D341Med (cell line): ENCODE measurements at places on chromosomes 11 and 22.

DNA sequence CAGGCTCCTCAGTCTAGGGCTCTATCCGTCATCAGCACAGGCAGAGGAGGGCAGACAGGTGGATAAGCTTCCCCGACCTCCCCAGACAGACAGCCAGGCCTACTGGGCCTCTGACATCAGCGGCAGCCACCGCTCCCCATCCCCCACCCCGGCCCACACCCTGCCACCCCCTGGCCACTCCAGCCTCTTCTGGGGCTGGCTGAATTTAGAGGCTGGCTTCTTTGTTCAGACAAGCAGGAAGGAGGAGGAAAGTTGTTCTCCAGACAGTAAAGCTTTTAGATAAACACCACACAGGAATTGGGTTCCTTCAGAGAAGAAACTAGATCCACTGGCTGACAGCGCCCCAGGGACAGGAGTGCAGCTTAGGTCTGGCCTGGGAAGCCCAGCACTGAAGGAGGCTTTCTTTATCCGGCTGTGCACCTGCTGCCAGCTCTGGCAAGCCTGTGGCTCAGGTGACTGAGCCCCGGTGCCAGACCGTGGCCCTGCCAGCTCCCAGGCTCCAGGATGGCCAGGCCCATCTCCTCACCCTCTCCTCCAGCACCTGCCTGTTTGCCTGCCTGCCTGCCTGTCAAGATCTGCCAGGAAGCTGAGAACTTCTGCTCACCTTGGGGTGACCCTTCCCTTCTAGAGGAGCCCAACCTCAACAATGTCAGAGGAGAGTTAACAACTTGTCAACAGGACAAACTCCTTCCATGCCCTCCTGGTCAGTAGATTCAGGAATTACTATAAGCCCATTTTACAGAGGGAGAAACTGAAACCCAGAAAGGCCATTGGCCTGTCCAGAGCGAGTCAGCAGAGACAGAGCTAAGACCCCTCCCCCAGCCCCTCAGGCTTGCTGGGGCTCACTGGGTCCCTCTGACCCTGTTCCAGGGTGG, 44.0 kb upstream of the KLHL35 start:
- DNase-seq, result no peak

DNA sequence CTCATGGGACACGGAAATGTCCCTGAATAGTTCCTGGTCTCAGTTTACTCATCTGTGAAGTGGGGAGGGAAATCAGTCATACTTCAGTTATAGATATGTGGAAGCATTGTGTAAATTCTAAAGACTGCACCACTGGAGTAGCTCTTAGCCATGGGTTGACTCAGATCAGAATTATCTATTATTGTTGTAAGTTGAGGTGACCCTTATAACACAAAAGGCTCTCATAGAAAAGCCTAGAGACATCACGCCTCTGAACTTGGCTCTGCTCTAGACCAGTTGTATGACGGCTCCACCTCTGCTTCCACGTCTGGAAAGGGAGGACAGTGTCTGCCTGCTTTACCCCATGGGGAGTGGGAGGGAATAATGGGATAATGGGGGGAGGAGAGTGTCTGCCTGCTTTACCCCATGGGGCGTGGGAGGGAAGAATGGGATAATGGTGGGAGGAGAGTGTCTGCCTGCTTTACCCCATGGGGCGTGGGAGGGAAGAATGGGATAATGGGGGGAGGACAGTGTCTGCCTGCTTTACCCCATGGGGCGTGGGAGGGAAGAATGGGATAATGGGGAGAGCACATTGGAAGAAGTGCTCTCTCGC, 98.2 kb downstream of the AMOTL1 start:
- DNase-seq, result no peak

GRCh38 chr11:95095858-95096587, 6.4 kb downstream of the ENDOD1 start:
- no peak for DNase-seq

DNA sequence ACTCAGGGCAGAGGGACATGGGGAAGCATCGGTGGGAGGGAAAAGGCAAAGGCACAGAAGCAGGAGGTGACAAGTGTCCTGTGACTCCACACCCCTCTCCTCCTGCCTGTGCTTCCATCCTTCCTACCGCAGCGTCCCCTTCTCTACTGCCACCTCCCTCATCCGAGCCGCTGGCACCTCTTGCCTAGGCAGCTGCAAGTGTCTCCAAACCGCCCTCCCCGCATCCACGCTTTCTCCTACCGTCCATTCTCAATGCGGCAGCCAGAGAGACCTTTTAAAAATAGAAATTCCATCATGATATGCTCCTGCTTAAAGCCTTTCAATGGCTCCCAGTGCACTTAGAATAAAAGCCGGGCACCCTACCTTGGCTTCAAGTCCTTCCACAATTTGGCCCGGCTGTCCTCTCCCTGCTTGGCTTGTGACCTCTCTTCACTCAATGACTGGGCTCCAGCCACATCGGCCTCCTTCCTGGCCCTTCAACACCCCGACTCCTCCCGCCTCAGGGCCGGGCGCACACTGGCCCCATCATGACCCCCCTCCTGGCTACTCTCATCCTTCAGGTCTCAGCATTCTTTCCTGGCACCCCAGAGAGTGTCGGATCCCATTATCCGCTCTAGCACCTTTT, 16.5 kb downstream of the LRRC10B start:
- no peak for DNase-seq

- DNase-seq, result no peak
Measured at GRCh38 chr11:44829838-44830237, 103.1 kb downstream of the TSPAN18 start.

DNA sequence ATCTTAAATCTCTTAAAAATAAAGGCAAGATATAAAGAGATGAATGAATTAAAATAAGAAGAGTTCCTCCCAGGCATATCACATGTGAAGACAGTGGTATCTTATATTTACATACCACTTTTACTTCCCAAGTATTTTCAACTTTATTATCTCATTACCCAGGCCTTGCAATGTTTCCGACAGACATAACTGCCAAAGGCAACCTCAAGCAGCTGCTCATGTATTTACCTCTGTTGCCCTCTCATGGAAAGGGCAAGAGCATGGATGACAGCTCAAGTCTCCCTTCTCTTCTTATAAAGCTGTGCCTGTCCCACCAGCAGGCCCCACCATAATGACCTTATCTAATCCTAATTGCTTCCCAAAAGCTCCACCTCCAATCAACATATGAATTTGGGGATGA, 894.2 kb downstream of the NTM start:
- no peak for DNase-seq

GRCh38 chr11:73411031-73411430, 34.8 kb downstream of the RELT start:
- DNase-seq, result no peak

- no peak for DNase-seq
Measured at GRCh38 chr11:79060081-79060953, 380.5 kb downstream of the TENM4 start.

- DNase-seq, result no peak
Measured at GRCh38 chr11:57453543-57454177, 6.7 kb upstream of the RTN4RL2 start.
